HFF-Myc (cell line): ENCODE measurements at places on chromosomes 1 and 21.

DNA sequence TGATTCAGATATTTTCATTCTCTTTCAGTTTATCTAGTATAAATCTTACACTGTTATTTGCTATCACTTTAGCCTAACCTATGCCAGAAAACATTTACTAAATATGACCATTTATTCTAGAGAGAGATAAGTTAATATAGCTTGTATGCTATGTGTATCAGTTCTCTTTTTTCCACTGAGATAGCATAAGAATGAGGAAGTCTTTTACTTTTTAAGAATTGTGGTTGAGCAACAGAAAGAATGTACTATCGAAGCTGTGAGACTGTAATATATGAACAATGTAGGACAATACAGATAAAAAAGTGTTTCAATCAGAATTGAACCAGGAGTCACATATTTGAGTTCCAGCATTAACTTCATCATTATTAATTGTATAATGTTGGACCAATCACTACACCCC, 479.9 kb upstream of the PLXNA2 start:
- no peak for DNase-seq

DNA sequence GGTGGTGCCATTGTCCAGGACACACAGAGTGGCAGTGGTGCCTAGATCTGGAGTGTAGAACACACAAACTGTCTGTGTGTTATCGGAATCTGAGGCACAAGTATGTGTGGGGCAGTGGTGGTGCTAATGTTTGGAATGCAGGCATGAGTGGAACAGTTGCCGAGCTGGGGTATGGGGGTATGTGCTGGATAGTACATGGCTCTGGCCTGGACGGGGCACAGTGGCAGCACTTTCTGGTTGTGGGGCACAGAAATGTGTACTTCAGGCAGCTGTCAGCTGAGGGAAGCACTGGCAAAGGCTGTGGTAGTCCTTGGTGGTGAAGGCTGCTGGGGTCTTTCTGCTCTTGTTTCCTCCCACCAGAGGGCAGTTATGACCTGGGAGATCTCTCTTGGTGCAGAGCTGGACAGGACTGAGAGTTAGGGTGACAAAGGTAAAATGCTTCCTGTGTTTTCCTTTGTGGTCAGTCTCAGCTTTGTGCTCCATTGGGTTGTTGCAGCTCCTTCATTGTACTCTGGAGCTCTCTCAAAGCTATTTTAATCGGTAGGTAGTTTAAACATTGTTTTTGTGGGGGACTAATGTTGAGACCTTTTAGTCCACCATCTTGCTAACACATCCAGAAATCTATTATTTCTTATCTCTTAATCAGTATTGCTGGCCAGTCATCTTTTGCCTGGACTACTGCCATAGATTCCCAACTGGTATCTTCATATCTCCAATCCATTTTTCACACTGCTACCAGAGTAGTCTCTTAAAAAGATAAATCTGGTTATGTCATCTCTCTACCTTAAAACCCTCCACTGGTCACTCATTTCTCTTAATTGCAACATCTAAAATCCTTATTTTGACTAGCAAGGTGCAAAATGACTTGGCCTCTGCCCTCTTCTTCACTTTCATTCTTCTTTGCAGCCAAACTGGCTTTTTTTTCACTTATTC, 83.9 kb upstream of the NBPF4 start:
- no peak for DNase-seq

GRCh38 chr1:173117761-173118160, 67.0 kb upstream of the TNFSF18 start:
- no peak for DNase-seq

DNA sequence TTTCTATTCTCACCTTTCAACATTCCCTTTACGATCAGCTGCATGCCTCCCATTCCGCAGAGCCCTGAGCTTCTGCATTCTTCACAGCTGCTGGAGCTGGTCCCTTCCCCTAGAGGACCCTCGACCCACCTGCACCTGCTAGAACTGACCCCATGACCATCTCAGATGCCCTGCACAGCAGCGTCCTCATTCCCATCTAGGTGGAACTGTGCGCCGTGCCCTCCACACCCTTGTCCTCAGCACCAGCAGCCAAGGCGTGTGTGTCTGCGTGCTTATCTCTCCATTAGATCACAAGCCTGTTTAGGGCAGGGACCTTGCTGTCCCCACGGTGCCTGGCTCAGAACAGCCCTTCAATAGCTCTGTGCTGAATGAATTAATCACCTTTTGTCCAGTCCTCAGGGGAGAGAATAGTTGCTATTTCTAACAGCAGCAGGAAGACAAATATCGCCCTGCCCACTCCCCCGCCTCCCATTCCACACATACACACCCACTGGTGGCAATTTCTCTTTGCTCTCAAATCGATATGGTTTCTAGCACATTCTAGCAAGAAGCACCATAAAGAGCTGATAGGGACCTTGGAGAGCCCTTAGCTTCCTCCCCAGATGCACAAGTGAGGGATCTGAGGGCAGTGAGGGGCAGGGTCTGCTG, 61.7 kb downstream of the KCNN3 start:
- no peak for DNase-seq

DNA sequence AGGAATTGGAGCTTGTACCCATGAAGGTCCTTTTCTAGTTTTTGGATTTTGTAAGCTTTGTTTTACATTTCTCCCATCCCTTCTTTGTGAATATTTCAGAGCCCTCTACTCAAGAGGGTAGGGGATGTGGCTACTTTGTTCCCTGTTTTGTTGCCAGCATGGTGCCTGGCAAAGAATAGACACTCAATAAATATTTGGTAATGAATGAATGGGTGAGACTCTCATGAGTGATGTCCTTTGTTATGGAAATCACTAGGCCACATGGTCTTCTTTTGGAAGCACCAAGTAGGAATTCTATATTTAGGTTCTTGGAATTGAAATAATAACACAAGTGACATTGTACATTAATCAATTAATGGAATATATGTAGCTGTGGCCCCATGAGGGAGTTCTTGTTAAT, 26.8 kb upstream of the ATP5PO start:
- no peak for DNase-seq

DNA sequence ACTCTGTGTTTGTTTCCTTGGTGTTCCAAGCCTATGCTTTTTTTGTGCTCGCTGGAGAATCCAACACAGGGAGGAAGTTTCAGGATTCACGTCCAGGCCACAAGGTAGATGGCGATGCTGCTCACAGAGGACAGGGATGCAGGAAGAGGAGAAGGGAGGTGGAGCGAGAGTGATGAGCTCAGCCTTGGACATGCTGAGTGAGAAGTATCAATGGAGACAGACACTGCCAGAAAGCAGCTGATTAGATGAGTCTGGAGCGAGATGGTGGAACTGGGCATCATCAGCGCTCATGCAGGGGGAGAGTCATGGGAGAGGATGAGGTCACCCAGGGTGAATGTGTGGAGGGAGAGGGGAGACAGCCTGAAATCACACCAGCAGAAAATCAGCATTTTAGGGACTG, 110.0 kb downstream of the GLUL start:
- DNase-seq: no peak

GRCh38 chr1:12255913-12256312, 26.1 kb downstream of the VPS13D start:
- no peak for DNase-seq

DNA sequence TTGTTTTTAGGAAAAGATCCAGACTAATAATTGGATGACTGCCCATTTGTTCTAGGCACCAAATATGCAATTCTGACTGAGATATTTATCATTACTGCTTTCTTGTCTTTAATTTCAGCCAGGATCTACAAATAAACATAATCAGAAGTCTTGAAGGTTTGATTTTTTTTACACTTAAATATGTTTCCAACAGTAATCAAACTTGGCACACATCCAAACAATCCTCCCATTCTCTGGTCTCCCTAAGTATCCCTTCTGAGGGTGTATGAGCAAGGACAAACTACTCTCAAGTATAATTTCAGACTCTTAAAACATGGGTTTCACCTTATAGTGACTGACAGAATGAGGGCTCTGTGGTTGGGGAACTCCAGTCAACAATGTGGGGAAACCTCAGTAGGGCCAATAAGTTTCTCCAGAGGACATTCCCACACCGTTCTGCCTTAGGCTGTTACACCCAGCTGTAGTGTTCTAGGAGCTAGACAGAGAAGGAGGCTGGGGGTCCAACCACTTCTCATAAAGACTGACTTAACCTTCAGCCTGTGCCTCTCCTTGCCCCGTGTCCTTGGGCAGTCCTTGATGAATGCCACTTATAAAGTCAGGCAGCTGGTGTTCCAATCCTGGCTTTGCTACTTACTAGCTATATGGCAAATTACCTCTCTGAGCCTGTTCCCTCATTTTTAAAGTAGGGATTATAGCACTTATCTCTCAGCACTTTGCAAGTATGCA, 1.5 kb upstream of the PALMD start:
- DNase-seq: no peak

GRCh38 chr1:116538544-116538943, 32.3 kb downstream of the CD58 start:
- no peak for DNase-seq

GRCh38 chr1:24327891-24328290, 8.7 kb downstream of the GRHL3 start:
- DNase-seq: no peak

- DNase-seq: no peak
These were observed 106.7 kb downstream of the MIS18A start for GRCh38 chr21:32172106-32172505.

DNA sequence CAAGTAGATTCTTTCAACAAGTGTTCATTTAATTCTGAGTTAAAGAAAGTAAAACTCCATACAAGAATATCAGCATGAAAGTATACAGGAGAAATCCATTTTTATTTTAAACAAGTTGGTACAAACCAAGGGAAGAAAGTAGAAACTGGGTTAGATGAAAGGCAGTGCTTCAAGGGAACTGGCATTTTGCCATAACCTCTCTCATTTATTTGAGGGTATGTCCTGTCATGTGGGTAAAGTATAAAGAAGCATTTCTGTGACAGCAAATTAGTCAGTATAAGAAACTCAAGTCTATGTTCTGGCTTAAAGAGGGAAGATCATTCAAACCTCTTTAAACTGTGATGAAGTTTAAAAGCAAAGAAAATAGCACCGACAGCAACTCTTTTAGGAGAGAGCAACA, 32.0 kb downstream of the OLFM3 start:
- no peak for DNase-seq

- no peak for DNase-seq
These were observed 202.9 kb downstream of the FMN2 start for GRCh38 chr1:240294566-240294965.

DNA sequence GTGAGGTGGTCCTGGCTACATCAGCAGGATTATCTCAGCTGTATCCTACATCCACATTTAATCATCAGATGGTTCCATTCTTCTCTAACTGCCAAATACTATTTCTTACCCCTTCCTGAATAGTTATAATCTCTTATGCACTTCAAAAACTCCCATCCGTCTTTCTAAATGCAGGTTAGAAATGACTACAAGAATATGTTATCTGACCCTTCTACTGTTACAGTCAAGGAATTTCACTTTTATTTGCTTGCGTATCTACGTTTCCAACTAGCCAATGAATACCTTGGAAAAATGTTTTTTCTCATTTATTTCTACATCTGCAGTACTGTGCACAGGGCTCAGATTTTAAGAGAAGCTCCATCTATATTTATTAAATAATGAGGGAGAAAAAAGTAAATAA, 709.9 kb downstream of the KCNT2 start:
- no peak for DNase-seq

DNA sequence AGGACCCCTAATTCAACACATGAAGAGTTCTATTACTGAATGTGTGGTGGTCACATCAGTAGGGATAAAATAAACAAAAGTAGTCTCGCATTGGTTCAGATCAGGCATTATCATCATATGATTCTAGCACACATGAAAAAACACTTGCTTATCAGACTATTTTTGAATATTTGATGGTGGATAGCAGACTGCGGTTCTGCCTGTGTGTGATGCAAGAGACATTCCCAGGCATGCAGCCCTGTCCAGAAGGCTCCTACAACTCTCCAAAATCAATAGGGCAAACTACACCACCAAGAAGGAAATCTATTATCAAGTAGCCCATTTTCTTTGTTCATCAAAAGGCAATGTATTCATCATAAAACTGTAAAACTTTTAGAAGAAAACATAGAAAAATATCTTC, 304.7 kb downstream of the DUSP10 start:
- DNase-seq: no peak

DNA sequence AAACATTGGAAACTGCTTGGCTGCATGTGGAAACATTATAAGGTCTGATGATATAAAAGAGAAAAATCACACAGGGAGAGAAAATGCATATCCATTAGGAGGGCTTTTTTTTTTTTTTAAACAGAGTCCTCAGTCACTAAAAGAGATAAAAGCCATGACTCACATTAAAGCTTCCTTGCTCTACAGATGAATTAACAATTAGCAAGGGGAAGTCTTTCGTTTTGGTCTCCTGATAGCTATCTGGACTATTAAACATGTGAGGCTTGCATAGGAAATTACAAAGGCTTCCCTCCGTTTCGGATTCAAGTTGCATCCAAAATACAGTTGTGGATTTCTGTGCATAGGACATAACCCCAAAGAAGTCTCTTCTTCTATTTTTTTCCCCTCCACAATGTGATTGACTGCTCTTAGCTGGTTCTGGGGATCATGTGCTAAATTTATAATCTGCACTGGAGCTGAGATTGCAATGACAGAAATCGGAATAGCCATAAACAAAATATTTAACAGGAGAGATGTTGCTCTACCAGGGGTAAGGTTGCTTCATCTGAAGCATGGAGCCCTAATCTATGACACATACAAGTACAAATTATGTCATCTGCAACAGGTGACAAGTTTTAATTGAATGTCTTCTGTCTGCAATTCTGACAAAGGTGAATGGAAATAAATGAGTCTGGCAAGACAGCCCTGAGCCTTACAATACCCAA, 146.8 kb downstream of the ESRRG start:
- DNase-seq: no peak

- no peak for DNase-seq
These were observed 3.4 kb downstream of the SH2D2A start for GRCh38 chr1:156813298-156813697.

GRCh38 chr1:54475946-54476516, 69.8 kb upstream of the SSBP3 start:
- no peak for DNase-seq

DNA sequence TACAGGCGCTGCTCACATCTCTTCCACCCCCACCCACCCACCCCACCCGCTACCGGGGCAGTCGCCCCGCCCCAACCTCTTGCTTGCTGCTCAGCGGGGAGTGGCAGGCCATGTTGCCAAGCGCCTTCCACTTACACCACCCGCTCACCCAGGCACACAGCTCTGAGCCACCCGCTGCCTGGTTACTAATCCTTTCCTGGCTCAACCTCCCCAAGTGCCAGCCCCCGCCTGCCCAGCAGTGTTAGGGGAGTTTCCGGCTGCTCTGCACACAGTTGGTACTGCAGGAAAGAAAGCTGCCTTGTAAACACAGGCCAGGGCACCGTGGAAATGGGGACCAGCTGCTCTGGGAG, 56.2 kb downstream of the LACTBL1 start:
- no peak for DNase-seq

GRCh38 chr1:174942547-174943255, 57.0 kb upstream of the CACYBP start:
- DNase-seq: no peak

- DNase-seq: no peak
These were observed 14.8 kb upstream of the ETS2 start for GRCh38 chr21:38790961-38791360.
